Esophagus squamous epithelium (tissue), 5 donors: ENCODE measurements at places on chromosomes 5 and 9.

DNA sequence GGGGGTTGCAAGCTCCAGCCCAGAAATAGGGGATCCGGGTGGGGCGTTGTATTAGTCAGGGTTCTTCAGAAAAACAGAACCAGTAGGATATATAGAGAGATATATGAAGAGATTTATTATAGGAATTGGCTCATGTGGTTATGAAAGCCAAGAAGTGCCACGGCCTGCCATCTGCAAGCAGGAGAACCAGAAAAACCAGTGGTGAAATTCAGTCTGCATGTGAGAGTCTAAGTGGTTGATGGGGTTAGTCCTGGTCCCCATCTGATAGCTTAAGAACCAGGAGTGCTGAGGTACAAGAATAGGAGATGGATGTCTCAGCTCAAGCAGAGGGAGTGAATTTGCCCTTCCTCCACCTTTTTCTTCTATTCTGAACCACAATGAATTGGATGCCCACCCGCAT is 123.4 kb upstream of the APC start:
- no peak for DNase-seq

DNA sequence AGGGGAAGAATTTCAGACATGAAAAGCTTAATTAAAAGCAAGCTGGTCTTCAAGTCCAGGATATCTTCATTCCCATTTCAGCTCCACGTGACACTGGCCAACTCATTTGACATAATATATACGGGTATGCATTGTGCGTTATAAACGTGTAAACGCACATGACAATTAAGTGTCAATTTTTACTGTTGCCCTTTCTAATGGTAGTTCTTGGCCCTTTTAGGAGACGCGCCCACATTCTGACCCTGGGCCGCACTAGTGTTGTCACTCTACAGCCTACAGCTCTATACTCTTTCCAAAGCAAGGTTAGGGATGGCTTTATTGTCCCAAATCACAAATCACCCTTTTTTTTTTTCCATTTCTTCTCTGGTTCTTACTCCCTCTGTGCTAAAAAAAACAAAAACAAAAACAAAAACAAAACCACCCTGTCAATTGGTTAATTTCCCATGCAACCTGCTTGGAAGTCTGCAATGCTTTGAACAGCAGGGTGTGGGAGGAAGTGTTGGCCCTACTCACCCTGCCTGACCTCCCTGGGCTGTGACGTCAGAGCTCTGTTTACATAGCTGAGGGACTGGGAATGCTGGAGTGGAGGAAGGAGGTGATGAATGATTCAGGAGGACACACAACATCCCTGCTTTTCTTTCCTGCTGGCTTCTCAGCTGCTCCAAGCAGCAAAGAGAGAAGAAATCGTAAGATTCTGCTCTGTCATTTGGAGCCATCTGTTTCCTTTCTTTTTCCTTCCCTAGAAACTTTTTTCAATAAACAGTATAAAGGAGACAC is 19.3 kb downstream of the RFK start:
- no peak for DNase-seq

DNA sequence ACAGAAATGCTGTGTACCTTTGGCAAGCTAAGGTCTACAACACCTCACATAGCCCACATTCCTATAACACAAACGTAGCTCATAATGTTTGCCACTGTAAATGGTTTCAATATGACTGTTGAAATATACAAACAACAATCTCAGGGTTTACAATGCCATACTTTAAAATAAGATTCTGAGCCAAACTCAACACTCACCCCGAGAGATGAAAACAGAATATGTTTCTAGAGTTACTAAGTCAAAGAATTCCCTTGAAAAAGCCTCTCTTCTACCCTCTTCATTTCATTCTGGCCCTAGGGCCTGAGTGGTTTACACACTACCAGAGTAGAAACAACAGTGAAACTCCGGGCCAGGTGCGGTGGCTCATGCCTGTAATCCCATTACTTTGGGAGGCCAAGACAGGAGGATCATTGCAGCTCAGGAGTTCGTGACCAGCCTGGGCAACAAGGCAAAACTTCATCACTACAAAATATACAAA is 72.6 kb downstream of the MYO10 start:
- no peak for DNase-seq

DNA sequence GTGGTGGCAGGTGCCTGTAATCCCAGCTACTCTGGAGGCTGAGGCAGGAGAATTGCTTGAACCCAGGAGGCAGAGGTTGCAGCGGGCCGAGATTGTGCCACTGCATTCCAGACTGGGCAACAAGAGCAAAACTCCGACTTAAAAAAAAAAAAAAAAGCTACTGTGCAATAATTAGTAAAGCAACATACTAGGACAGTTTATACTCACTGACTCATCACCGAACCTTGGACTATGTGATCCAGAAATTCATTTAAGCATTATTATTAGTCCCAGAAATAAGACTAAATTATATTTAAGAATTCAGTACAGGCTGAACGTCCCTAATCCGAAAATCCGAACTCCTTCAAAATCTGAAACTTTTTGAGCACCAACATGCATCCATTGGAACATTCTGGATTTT is 37.8 kb downstream of the GOLPH3 start:
- DNase-seq = no peak

- DNase-seq = no peak
These were observed 81.0 kb upstream of the PALM2AKAP2 start for GRCh38 chr9:109699019-109699418.

GRCh38 chr9:86940774-86941173 is 6.5 kb downstream of the GAS1 start:
- DNase-seq = no peak

GRCh38 chr5:155189981-155190380 is 176.4 kb downstream of the KIF4B start:
- DNase-seq = no peak

GRCh38 chr5:178573216-178573615 is 17.0 kb downstream of the COL23A1 start:
- no peak for DNase-seq

- DNase-seq = peak; percentile 53
These were observed 29.0 kb downstream of the PTGES2 start for GRCh38 chr9:128098297-128099230.

GRCh38 chr5:57613741-57614140 is 131.1 kb upstream of the ACTBL2 start:
- DNase-seq = no peak

GRCh38 chr5:72018143-72018803 is 89.0 kb upstream of the MAP1B start:
- no peak for DNase-seq

- no peak for DNase-seq
These were observed 166.0 kb downstream of the HMHB1 start for GRCh38 chr5:143977891-143978461.

DNA sequence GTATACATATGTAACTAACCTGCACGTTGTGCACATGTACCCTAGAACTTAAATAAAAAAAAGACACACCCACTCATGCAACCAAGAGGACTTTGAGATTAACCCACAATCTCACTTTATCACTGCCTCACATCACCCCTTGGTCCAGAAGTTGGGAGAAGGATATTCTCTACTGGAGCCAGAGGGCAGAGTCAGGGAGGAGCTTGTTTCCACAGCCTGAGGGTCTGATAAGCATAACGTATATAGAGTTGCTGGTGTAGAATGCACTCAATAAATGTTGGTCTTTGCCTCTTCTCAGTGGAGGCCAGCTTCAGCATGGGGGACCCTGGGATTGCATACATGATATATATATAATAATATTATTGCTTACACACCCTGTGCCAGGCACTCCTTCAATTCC is 10.1 kb downstream of the KCNV2 start:
- no peak for DNase-seq

DNA sequence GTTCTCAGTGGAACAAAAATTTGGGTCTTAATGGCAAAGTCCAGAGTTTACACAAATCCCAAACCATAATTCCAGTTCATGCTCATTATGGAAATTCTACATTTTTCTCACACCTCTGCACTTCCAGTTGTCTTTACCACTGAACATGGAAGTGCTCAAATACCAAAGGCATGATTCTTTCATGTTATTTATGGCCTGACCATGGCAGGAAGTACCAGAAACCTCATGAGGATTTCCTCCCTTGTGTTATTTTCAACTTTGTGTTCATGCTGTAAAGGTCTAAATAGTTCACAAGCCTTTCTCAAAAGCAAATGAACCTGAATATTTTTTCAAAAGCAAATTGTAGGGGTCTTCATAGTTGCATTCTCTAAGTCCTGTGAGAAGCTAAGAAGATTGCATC is 82.0 kb upstream of the ITGA1 start:
- no peak for DNase-seq
